ENCODE measurements at places on chromosomes 1 and 21. TPM values are rescaled to one million over a fixed set of nuclear protein-coding genes. Genes with fewer than 3 reads are reported as not detected.

DNA sequence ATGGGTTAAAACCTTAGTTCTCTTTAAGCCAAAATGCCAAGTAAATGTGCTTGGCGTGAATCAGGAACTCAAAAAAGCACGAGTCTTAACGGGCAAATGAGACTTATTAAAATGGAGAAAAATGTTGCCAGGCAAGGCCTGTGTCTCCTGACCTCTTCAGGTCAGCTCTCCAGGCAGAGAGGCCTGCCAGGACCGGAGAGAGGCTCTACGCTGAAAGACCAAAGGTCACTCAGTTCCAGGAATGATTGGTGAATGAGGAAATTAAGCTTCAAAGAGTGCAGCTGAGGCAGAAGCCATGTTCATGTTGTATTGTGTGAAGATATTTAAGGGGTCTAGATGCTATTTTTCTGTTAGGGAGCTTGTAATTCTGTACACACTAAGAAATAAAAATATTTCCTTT is 66.6 kb downstream of the SPAG17 start:
- H3K36me3 ChIP-seq: no peaks in the 10 kb centered on the region
- DNase-seq: no peak

- no peaks in the 10 kb centered on the region for H3K36me3 ChIP-seq
- no peaks in the 10 kb centered on the region for H3K27me3 ChIP-seq
- DNase-seq: no peak
Measured at GRCh38 chr1:182235952-182236650, 155.5 kb downstream of the GLUL start.

DNA sequence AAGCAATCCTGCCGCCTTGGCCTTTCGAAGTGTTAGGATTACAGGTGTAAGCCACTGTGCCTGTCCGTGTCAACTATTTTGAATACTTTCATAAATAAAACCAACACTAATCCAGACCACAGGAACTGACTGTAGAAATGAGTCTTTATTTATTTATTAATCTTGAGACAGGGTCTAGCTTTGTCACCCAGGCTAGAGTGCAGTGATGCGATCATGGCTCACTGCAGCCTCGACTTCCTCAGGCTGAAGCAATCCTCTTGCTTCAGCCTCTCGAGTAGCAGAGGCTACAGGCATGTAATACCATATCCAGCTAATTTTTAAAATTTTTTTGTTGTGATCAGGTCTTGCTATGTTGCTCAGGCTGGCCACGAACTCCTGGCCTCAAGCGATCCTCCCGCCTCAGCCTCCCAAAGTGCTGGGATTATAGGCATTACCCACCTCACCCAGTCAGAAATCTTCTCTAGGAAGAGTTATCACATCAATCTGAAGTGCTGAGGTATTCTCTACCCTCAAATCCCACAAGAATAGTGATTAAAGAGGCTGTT is 21.7 kb upstream of the CPLANE2 start:
- no peak overlapping the region for H3K27ac ChIP-seq
- H3K4me1 ChIP-seq: peaks cover 2% of the 10 kb centered on the region
- DNase-seq: no peak
- H3K4me3 ChIP-seq: no peak overlapping the region

GRCh38 chr1:206133751-206134415 is 16.7 kb upstream of the AVPR1B start:
- H3K4me3 ChIP-seq: no peak overlapping the region
- H3K27me3 ChIP-seq: peaks cover 3% of the 10 kb centered on the region
- H3K36me3 ChIP-seq: no peaks in the 10 kb centered on the region

- H3K27ac ChIP-seq: no peak overlapping the region
- no peaks in the 10 kb centered on the region for H3K4me1 ChIP-seq
- DNase-seq: no peak
- no peak overlapping the region for H3K4me3 ChIP-seq
- H3K27me3 ChIP-seq: no peaks in the 10 kb centered on the region
Measured at GRCh38 chr1:34684266-34684665, 70.6 kb upstream of the GJB5 start.

GRCh38 chr21:35223480-35224156 is 174.5 kb upstream of the RUNX1 start:
- no peaks in the 10 kb centered on the region for H3K36me3 ChIP-seq
- H3K4me3 ChIP-seq: no peak overlapping the region
- H3K27me3 ChIP-seq: no peaks in the 10 kb centered on the region
- H3K4me1 ChIP-seq: peaks cover 30% of the 10 kb centered on the region
- no peak for DNase-seq

- no peaks in the 10 kb centered on the region for H3K36me3 ChIP-seq
- no peaks in the 10 kb centered on the region for H3K27me3 ChIP-seq
- no peak for DNase-seq
- H3K4me1 ChIP-seq: no peaks in the 10 kb centered on the region
- no peak overlapping the region for H3K27ac ChIP-seq
Measured at GRCh38 chr1:164618202-164618564, 59.2 kb downstream of the PBX1 start.

- no peaks in the 10 kb centered on the region for H3K4me1 ChIP-seq
- H3K27me3 ChIP-seq: no peaks in the 10 kb centered on the region
- H3K27ac ChIP-seq: no peak overlapping the region
- no peak for DNase-seq
Measured at GRCh38 chr1:170166518-170167180, 20.9 kb downstream of the NTMT2 start.

GRCh38 chr1:14443164-14443787 is 155.2 kb upstream of the KAZN start:
- H3K27ac ChIP-seq: no peak overlapping the region
- DNase-seq: no peak
- no peak overlapping the region for H3K4me3 ChIP-seq
- no peaks in the 10 kb centered on the region for H3K36me3 ChIP-seq
- no peaks in the 10 kb centered on the region for H3K4me1 ChIP-seq

DNA sequence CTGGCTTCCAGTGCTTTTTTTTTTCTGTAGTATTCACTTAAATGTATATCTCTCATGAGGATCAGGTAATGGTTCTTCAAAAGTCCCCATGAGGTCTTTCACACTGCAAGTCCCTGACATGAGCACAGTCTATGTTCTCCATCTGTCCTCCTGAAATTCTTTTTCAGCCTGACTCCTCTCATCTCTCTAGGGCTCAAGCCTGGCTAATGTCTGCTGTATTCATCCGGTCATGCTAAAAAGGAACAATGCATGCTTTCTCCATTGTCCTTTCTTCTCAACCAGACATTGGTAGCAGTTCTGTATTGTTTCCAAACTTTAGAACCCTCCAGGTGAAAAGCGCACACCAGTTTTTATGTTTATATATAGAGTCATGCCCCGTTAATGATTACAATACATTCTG is 368.3 kb upstream of the OLFM3 start:
- DNase-seq: no peak
- H3K4me1 ChIP-seq: no peaks in the 10 kb centered on the region
- H3K27me3 ChIP-seq: no peaks in the 10 kb centered on the region

DNA sequence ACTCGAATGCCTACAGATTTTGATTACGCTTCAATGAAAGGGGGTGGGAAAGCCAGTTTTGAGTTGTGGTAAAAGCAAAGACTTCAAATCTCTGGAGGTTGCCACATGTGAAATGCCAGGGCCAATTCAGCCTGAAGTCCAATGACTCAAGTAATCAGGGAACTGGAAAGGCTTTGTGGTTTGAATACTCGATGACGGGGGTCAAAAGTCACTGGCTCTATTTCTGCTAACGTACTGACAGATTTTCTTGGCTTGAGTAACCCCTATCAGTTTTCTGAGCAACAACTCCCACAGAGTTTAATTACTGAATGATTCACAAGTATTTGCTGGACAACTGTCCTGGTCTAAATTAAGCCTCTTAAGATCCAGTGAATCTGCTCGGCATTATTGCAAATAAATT is 152.2 kb downstream of the SIPA1L2 start:
- no peak for DNase-seq
- no peaks in the 10 kb centered on the region for H3K36me3 ChIP-seq
- H3K4me3 ChIP-seq: no peak overlapping the region
- H3K4me1 ChIP-seq: no peaks in the 10 kb centered on the region
- H3K27ac ChIP-seq: no peak overlapping the region

GRCh38 chr1:24727501-24728216 is 17.6 kb upstream of the CLIC4 start:
- peak; percentile 71 for DNase-seq
- H3K4me1 ChIP-seq: peaks cover 23% of the 10 kb centered on the region
- no peaks in the 10 kb centered on the region for H3K36me3 ChIP-seq
- peak overlapping the region; percentile 52 for H3K27ac ChIP-seq

- no peaks in the 10 kb centered on the region for H3K4me1 ChIP-seq
- no peaks in the 10 kb centered on the region for H3K27me3 ChIP-seq
- no peak for DNase-seq
- no peak overlapping the region for H3K27ac ChIP-seq
- no peak overlapping the region for H3K4me3 ChIP-seq
Measured at GRCh38 chr1:35592991-35593769, 20.1 kb downstream of the TFAP2E start.

DNA sequence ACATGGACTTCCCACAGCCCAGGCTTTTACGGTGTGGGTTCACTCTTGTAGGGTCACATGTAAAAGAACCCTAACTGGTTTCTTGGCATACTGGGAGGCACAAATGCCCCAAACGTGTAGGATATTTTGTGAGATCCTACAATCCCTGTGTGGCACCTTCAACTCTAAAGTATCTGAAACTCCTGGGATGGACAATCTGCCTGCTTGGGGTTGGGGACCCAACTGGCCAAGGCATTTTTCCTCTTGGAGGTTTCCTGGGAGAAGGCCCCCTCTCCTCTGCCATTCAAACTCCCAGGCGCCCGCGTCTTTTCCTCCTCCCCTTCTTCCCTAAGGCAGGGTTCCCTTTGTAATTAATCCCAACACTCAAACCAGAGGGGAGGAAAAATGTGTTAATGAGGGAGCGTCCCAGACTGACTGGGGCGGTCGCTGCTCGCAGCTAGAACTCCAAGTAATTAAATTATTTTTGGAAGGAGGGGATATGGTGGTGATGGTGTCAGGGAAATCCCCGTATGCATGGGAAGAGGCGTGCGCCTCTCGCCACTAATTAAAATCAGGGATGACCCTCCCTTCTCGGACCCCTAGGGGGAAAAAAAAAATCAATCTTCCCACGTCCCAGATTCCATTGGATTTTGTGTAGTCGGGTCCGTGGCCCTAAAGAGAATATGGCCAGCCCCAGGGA is 681 bp upstream of the VANGL2 start:
- no peaks in the 10 kb centered on the region for H3K4me1 ChIP-seq
- no peak for DNase-seq
- peak overlapping the region; percentile 38 for H3K4me3 ChIP-seq
- H3K27me3 ChIP-seq: peaks cover 4% of the 10 kb centered on the region

DNA sequence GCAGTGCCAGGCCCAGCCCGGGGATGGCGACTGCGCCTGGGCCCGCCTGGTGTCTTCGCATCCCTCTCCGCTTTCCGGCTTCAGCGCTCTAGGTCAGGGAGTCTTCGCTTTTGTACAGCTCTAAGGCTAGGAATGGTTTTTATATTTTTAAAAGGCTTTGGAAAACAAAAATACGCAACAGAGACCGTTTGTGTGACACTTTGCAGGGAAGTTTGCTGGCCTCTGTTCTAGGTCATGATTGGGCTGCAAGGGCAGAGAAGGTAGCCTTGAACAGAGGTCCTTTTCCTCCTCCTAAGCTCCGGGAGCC is 719 bp downstream of the SOD1 start:
- H3K36me3 ChIP-seq: peaks cover 10% of the 10 kb centered on the region
- H3K4me3 ChIP-seq: peak overlapping the region; percentile 95
- DNase-seq: no peak
- no peaks in the 10 kb centered on the region for H3K27me3 ChIP-seq
- H3K27ac ChIP-seq: peak overlapping the region; percentile 80

DNA sequence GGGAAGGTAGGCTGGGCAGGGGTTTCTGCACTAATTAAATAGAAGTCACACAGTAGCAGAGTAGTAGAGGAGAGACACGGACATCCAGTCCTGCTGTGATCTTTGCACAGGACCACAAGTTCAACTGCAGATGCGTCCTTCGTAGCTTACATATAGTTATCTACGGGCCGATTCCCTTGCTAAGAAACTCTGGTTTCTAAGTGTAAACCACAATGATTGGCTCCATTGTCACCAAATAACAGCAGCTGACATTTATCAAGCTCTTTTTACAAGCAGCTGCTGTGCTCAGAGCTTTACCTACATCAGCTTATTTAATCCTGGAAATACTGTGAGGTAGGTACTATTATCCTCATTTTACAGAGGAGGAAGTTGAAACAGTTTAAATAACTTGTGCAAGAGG is 3.1 kb downstream of the SLC45A3 start:
- peaks cover 18% of the 10 kb centered on the region for H3K4me1 ChIP-seq
- no peaks in the 10 kb centered on the region for H3K36me3 ChIP-seq
- H3K27me3 ChIP-seq: 0 out of 2 replicates have a peak, but pooled peaks cover 4% of the 10 kb centered on the region
- H3K27ac ChIP-seq: no peak overlapping the region

- H3K4me3 ChIP-seq: no peak overlapping the region
- DNase-seq: no peak
- H3K27me3 ChIP-seq: no peaks in the 10 kb centered on the region
- H3K27ac ChIP-seq: no peak overlapping the region
Measured at GRCh38 chr21:24832961-24833360, 774.3 kb downstream of the MRPL39 start.

DNA sequence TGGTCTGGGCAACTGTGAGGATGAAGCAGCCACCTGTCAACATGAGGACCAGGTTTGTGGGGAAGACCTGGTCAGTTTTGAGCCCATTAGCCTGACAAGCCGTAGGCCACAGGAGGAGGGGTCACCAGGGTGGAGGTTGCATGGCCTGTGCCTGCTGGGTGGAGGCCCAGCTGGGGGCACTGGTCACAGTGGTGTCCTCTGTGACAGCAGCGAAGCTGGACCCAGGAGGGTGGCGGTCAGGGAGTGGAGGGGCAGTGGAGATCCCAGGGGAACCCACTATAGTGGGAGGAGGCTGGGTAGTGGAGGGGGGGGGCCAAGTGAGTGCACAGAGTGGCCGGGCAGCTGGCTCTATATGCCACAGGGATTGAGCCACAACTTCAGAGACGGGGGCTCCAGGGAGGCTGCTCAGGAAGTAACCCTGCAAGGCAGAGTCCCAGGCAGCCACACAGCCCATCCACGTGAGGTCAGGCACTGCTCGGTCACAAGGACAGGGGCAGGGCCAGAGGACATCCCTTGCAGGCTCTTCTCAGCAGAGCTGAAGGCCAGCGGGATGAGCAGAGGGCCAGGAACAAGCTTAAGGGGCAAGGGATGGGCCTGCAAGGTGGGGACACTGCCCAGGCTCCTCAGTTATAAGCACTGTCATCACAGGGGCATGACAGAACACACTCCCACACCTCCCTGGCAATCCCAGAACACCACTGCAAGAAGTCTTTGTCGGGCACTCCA is 2.3 kb upstream of the C1orf35 start:
- no peak overlapping the region for H3K4me3 ChIP-seq
- no peaks in the 10 kb centered on the region for H3K27me3 ChIP-seq
- H3K4me1 ChIP-seq: peaks cover 17% of the 10 kb centered on the region
- H3K36me3 ChIP-seq: peaks cover 7% of the 10 kb centered on the region
- no peak for DNase-seq

Gene DNAJC6
- total RNA-seq: 4.3 TPM

Gene RC3H1
- total RNA-seq: 33.9 TPM

Gene LRRC8B
- total RNA-seq: 8.9 TPM

Gene MAP3K7CL
- 7.7 TPM for total RNA-seq

Gene CRNN
- total RNA-seq: not detected

Gene ATAD3C
- 1.1 TPM for total RNA-seq

Gene C1orf116
- total RNA-seq: 0.08 TPM

Gene OR2T33
- not detected for total RNA-seq

Gene PCSK9
- 0.15 TPM for total RNA-seq

Gene CAMK1G
- not detected for total RNA-seq

Gene ZNF593OS
- not detected for total RNA-seq

Gene KCNA3
- total RNA-seq: 3.1 TPM
